Type B pancreatic cell (in vitro differentiated cells): ENCODE measurements at places on chromosomes 13 and 19.

GRCh38 chr13:28579322-28579721 is 79.6 kb upstream of the POMP start:
- DNase-seq: no peak

GRCh38 chr13:46868091-46868490 is 28.8 kb downstream of the HTR2A start:
- no peak for DNase-seq

DNA sequence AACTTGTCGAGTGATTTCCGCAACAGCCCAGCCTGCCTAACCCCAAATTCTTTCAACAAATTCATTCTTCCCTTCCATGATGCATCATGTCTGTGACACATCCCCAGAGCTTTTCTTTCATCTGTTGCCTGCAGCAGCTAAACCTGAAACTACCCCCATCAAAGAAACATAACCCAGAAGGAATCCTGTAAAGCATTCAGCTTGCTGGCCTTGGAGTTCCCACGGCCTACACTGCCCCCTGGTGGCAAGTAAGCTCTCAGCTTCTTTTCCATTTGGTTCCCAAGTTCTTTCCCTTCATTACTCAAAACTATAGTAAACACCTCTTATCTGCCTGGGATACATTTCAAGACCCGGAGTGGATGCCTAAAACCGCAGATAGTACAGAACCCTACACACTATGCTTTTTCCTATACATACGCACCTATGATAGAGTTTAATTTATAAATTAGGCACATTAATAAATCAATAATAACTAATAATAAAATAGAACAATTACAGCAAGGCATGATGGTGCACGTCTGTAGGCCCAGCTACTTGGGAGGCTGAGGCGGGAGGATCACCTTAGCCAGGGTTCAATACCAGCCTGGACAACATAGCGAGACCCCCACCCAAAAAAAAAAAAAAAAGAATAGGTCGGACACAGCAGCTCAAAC is 7.4 kb downstream of the ETHE1 start:
- DNase-seq: no peak

DNA sequence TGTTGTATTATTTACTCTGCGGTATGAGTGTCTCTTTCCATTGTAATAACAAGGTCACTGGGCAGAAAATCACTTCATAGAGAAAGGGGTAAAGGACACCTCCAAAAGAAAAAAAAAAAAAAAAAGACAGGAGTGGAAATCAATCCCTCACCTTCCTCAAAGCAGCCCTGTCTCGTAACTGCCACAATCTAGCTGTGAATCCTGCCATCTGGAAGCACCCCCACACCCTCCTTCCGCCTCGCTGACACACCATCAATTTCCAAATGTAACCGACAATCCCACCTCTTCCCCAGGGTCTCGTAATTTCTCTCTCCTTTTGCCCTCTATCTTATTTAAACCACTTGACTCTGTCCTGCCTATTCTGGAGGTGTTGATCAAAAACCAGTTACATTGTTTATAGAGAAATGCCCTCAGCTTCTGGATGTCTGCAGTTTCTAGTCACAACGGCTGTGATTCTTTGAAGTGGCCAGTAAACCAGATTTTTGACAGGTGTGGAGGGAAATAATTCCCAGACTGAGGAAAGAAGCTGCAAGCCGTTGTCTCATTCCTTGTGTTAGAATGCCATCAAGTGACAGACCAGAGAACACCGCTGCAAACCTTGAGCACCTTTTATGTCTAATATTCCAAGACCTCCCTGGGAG is 9.1 kb upstream of the POP4 start:
- no peak for DNase-seq

DNA sequence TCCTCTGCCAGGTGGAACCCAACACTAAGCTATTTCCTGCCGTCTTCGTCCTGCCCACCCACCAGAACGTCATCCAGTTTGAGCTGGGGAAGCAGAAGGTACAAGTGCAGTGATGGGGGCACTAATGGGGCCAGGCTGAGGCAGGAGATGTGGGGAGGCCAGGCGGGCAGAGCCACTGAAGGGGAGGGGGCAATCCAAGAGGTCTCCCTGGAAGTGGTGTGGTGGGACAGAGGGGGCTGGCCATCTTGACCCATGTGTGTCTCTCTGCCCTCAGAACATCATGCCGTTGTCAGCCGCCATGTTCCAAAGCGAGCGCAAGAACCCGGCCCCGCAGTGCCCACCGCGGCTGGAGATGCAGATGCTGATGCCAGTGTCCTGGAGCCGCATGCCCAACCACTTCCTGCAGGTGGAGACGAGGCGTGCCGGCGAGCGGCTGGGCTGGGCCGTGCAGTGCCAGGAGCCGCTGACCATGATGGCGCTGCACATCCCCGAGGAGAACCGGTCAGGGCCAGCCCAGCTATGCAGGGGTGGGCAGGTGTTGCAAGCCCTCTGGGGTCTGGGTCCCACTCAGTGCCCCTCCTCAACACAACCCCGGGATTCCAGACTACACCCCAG is 49.6 kb downstream of the RYR1 start:
- no peak for DNase-seq

- DNase-seq: no peak
These were observed 7.1 kb downstream of the LDLR start for GRCh38 chr19:11096210-11096841.

GRCh38 chr13:97057176-97057575 is 62.9 kb upstream of the OXGR1 start:
- no peak for DNase-seq

DNA sequence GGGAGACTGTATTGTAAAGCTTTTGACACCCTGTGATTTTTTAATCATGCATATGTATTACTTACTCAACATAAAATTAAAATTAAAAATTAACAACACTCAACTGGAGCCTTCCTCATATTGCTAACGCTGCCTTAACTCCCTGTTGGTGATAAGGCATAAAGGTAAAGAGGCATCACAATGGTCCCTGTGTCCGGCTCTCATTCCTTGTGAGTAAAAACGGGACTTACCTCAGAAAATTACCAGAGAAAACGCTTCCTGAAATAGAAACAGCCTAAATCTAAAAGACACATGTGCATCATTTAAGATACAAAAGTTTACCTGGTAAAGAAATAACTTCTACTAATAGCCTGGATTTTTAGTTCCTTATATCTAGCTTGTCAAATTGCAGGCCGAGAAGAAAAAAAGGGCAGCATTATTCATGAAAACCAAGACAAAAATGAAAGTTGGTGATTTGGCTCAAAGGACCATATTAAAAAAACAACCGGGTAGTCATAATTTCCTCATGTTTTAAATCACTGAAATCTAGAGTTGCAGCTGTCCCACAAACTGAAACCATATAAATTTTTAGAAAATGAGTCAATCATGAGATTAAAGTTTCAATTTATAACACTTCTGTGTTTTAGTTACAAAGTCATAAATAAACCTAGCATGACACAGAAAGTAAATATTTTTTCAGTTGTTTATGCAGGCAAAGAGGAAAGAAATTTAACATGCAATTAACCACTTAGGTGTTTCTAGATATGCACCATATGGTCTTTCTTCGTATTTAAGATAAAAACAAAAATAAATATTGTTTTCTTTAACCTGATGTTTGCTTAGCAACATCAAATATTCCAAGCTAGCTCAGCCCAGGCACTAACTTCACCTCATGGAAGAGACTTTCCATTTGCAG is 94.7 kb downstream of the MIPEP start:
- DNase-seq: no peak

DNA sequence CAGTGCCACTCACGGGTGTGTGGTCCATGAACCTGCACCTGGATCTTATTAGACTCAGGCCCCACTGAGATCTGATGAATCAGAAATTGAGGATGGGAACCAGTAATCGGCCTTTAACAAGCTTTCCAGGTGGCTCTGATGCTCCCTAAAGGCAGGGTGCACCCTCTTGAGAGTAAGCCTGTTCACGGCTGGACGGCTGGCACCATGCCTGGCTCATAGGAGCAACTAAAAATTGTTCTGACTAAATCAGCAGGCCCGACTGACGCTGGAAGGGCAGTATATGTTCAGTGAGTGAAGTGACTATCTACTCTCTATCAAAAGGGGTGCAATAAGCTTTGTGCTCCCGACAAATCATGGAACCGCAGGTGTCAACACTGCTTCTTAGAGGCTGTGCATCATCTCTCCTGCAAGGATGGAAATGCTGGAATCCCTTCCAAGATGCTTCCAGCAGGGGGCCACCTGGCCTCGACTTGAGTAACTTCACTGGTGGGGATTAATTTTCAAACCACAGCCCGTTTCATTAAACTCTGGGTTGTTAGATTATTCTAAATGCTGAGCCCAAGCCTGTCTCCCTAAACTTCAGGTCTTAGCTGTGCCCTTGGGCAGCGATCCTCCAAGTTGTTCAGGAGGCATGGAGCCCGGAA is 28.4 kb downstream of the TMTC4 start:
- no peak for DNase-seq

- no peak for DNase-seq
These were observed 434.2 kb upstream of the PRR20A start for GRCh38 chr13:56706485-56706884.

DNA sequence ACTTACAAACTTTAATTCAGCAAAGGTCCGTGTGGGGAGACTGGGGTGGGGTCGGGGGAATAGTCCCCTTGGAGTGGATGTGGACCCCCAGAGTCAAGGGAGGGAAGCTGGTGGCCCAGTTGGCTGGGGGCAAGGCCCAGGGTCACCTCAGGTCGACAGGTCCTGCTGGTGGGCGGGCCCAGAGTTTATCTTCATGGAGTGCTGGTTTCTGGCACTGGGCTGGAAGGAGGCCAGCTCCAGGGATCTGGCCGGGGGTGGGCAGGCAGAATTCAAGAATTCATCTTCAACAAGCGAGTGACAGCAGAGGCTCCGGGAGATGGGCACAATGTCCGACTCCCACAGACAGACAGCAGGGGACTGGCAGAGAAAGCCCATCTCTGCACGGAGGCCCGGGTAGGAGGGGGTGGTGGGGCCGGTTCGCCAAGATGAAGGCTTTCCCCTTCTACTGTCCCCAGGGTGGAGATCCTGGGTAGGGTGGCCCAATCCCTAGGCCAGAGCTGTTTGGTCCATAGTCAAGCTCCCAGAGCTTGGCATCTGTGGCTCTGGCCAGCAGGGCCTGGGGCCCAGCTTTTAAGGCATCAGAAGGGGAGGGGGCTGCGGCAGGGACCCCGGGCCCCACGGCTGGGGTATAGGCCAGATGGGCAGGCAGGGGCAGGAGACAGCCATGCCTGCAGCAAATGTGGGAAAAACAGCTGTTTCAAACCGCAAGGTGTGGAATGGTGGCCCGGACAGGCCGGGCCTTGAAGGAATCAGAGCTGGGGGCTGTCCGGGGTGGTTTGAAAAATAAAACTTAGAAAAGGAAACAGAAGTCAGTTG is 622 bp upstream of the FDX2 start:
- DNase-seq: no peak

DNA sequence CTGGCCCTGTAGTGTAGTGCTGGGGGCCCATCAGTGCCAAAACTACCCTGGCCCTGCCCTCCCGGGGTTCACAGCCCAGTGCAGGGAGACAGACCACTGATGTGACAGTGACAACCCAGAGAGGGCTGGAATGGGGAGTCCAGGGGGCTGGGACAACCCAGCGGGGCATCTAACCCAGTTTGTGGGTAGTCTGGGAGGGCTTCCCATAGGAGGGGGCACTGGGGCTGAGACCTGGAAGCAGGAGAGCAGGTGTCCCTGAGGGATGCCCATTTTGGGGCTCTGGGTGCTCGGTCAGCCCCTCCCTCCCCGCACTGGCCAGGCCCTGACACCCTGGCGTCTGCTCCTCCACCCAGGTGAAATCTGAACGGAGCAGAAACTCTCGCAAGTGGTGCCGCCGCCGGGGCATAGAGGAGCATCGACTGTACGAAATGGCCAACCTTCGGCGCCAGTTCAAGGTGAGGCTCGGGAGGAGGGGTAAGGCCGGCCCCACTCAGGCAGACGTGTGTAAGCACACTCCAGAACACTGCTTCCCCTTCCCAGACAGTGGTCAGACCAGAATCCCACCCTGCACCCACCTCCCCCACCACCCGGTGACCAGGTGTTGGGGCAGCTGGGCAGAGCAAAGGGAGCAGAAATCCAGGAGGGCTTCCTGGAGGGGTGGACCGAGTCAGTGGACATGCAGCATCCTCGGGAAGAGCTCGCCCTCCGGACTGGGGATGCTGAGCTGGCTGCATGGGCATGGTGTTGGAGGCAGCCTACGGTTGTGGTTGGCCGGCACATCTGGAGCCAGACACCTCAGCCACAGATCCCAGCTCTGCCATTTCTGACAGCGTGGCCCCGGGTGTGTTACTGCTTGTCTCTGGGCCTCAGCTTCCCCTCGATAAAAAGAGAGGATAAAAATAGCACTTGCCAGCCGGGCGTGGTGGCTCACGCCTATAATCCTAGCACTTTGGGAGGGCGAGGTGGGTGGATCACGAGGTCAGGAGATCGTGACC is 24.4 kb downstream of the DHX34 start:
- DNase-seq: no peak

GRCh38 chr13:83440465-83440864 is 441.8 kb downstream of the SLITRK1 start:
- no peak for DNase-seq

DNA sequence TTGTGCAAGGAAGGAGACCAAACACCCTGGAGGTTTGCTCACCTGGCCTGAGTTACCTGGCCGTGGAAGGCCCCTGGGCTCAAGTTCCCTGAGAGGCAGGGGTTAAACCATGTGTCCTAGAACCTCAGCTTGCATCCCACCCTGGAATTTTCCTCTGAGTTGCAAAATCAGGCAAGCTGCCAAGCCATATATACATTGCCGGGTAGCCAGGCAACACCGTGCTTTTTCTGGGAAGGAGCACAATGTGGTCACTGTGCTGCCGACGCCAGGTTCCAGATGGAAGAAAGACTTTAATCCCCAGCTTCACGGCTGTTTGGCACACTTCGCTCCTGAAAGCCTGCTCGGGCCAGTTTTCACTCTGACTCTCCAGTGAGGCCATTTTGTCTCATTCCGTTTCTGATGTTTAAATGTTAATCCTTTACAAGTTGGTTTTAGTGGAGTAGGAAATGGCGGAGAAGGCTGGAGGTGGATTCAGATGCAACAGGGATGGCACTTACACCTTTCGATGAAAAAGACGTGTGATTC is 60.1 kb upstream of the PEG3 start:
- no peak for DNase-seq

- DNase-seq: no peak
These were observed 8.8 kb downstream of the GIPR start for GRCh38 chr19:45676851-45677263.

DNA sequence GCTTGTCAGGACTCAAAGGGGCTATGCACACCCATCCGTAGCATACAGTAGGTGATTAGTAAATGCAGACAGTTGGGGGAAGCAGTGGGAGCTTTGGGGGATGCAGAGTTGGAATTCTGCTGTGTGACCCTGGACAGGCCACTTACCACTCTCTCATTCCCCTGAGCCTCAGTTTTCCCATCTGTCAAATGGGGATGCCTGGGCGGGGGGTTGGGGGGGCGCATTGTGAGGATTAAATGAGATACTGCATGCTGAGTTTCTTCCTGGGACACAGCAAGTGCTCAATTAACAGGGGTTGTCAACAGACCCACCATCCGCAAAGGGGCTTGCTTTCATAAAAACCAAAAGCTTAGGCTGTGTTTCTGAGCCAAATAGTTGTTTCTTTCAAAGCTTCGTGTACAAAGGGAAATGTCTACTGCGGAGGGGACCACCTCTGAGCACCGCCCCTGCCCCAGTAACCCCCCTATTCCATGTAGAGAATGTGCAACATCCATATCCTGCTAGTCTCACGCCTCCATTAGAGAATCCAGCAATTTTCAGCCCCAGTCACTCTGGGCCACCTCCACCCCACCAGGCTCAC is 132.4 kb downstream of the IER2 start:
- DNase-seq: no peak
